Stimulated activated CD8-positive, alpha-beta memory T cell treated with anti-CD3 and anti-CD28 coated beads, Interleukin-2, amount 100 ng/mL, for 1 hour (primary cell): ENCODE measurements at places on chromosomes 11 and 22.

GRCh38 chr11:127054153-127054552 is 53.6 kb upstream of the KIRREL3 start:
- DNase-seq: no peak

- no peak for DNase-seq
Measured at GRCh38 chr22:33325232-33326004, 267.2 kb upstream of the SYN3 start.

GRCh38 chr22:36860438-36860820 is 377 bp upstream of the NCF4 start:
- DNase-seq: no peak

DNA sequence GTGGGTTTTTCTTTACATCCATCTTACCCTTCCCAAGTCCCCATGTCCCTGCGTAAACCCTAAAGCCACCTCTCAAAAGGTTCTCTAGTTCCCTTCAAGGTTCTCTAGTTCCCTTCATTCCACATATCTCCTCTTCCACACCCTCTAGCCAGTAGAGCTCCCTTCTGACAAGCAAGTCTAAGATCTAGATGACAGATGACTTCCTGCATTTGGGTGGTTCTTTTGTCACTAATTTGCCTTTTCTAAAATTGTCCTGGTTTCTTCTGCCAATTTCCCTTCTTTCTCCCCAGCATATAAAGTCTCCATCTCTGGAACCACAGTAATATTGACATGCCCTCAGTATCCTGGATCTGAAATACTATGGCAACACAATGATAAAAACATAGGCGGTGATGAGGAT is 7.8 kb downstream of the CD3E start:
- DNase-seq: no peak

DNA sequence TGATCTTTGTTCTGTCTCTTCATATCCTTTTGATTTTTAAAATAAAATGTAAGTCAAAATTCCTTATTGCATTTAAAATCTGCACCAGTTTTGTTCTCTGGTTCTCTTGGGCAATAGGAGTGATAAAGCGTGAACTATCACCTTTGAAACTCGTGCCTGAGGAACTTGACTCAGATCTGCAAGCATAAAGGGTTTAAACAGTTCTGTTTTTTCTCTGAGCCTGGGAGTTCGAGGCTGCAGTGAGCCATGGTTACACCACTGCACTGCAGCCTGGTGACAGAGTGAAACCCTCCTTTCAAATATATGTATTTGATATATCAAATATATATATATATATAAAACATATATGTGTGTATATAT is 38.9 kb upstream of the CLMP start:
- no peak for DNase-seq

DNA sequence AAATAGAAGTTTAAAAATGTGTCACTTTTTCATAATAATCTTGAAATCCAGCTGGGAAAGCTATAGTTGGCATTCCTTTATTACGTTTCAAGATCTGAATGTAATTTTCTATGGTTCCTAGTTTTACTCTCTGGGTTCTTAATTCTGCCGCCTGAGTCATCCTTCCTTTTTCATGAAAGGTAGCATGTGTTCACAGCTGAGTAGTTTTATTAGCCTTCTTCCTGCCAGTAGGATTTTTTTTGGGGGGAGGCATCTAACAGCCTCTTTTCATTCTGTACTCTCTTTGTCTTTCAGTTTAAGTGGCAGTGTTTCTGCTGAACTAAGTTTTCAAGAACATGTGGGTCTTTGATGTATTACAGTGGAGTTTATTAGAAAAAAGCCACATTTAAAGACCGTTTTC is 36.5 kb downstream of the OR2AG2 start:
- DNase-seq: no peak

- no peak for DNase-seq
Measured at GRCh38 chr11:132523929-132524328, 1008.4 kb downstream of the OPCML start.

GRCh38 chr11:2375964-2376551 is 1.1 kb upstream of the CD81 start:
- DNase-seq: no peak

DNA sequence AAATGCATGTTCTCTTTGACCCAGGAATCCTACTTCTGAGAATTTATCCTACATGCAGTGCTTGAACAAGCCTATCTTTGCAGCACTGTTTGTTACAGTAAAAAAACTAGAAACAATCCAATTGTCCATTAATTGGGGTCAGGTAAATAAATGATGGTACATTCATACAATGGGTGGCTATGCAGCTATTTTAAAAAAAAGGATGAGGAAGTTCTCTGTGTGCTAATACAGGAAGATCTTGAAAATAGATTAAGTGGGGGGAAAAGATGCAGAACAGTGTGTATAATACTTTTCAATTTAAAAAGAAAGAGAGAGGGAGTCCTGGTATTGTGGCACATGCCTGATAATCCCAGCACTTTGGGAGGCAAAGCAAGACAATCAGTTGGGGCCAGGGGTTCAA is 9.5 kb upstream of the CREB3L1 start:
- DNase-seq: no peak

GRCh38 chr11:125341676-125342075 is 154.4 kb downstream of the FEZ1 start:
- no peak for DNase-seq

GRCh38 chr11:126430581-126431335 is 75.3 kb downstream of the ST3GAL4 start:
- DNase-seq: no peak

GRCh38 chr11:79220171-79220570 is 220.7 kb downstream of the TENM4 start:
- DNase-seq: no peak

DNA sequence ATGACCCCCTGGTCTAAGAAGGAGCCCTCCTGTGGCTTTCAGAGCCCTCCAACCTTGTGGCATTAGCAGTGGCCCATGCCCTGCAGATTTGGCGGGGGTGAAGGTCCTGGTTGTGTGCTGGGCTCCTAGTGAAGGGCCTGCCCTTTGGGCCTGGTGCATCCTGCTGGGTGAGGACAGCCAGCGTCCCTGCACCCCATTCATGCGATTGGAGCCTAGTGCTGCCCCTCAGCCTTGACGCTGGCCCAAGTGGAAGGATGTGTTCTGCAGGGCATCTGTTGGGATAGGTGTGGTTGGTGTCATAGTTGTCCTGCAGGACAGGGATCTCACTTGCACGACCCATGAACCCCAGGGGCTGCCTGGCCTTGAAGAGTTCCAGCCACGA is 28.1 kb upstream of the DGCR8 start:
- no peak for DNase-seq

GRCh38 chr22:35863432-35863831 is 145.8 kb downstream of the APOL5 start:
- no peak for DNase-seq

GRCh38 chr11:120228794-120229384 is 11.1 kb upstream of the POU2F3 start:
- DNase-seq: no peak

DNA sequence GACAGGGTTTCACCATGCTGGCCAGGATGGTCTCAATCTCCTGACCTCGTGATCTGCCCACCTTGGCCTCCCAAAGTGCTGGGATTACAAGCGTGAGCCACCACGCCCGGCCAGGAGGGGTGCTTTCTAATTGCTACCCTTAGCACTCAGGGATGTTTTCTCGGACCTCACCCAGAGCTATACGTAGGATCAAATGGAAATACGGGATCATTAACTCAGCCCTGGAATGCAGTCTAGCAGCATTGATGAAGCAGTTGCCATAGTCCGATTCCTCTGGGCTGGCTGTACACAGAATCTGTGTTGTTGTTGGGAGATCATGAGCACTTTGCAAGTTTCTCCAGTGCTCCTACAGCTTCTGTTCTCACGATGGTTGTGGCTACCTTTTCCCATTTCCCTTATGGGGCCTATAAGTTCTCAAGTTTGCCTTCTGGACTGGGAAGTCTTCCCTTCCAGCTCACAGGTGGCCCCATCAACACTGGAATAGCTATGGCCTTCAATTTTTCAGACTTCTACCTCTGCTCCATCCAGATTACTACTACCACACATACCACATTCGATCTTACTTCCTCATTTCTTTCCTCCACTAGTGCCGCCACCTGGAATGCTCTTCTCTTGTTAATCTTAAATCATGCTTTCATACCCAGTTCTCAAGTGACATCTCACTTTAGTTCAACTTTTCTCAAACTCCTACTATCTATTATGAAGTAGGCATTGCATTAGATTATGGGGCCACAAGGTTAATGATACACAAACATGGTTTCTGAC is 16.1 kb upstream of the PCF11 start:
- no peak for DNase-seq

- DNase-seq: no peak
Measured at GRCh38 chr22:20582520-20583361, 75.3 kb downstream of the MED15 start.

DNA sequence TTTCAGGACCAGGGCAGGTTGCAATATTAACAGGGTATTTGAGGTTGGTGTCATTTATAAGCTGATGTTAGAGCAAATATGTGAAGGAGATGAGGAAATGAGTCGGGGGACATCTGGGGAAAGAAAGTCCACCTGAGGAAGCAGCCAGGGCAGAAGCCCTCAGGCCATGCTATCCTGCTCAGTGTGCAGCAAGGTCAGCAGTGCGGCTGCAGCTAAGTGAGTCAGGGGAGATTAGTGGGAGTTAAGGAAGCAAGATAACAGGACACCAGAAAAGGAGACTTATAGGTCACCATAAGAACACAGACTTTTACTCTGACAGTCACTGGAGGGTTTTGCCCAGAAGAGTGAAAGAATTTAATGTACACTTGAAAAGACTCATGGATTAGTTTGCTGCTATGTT is 468.9 kb downstream of the NTM start:
- no peak for DNase-seq

GRCh38 chr11:73759610-73760134 is 1.2 kb downstream of the RAB6A start:
- DNase-seq: no peak

DNA sequence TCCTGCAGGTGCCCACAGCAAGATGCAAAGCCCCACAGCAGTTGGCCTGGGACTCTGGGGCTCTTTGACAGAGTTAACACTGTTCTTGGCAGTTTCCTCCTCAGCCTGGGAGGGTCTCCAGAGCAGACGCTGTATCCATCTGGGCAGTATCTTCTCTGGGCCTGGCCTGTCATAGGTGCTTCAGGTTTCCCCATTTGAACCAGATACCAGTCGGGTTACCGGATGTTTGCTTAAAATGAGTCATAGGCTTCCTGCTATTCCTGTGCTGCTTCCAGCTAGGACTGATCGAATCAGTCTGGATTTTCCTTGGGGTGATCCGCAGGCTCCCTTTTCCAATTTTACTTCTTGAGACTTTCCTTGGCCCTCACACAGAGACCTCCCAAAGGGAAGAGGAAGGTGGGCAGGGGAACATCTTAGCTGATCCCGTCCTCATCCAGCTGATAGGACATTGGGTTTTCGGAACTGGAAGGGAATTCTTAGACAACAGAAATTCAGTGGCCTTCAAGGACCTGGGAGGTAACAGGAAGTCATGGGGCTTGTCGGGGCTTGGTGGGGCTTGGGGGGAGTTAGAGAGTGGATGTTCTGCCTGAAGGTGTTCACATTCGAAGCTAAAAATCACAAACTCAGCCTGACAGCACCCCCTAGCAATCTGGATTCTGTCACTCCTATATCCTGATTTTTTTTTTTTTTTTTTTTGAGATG is 2.4 kb upstream of the RANGAP1 start:
- no peak for DNase-seq

DNA sequence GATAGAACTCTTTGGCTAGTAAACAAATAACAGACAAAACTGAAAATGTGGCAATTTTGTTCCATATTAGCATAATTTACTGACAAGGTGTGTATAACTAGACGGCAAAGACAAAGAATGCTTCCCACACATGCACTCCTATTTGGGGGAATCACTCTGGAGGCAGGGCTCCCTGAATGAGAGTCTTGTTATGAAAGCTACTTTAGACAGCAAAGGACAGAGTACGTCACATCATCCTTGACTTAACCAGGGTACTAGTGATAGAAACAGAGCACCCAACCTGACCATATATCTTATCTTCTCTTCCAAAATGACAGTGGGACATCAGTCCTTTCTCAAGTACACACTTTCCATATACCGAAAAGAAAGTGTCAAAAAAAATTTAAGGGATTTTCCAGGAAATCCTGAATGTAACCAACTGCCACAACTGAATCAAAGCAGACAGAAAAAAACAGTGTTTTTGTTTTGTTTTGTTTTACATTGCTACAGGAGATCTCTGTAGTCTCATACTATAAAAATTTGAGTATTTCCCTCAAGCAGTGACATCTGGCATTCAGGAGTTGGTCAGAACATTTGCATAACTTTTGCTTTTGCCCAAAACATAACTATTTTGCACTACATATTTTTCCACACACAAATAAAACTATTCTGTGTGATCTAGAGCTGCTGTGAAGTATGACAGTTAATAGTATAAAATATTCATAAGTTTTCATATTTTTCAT is 98.9 kb downstream of the ARHGAP20 start:
- no peak for DNase-seq

DNA sequence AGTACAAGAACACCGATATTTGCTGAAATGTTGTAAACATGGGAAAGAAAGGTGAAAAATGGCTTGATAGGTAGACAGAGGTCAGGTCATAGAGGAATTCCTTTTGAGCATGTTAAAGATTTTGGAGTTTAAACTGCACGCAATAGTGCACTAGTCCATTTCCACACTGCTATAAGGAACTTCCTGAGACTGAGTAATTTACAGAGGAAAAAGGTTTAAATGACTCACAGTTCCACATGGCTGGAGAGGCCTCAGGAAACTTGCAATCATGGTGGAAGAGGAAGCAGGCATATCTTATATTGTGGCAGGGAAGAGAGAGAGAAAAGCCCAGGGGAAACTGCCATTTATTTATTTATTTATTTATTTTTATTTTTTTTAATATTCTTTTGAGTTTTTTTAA is 5.0 kb downstream of the OR10A5 start:
- no peak for DNase-seq

DNA sequence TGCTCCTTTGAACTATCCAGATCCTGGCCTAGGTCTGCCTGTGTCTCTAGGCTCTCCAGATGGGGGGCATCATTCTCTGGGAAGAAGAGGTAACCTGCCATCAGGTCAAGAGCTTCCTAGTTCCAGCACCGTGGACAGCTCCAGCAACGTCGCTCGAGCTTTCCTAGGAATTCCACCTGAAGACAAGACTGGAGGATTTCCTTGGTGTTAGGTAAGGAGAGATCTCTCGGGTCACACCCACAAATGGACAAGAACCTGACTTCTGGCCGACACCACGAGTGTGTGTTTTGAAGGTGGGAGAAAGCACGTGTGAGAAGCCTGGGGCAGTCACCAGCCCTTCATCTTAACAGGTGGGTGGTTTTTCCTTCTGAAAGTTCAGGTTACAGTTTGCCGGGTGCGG is 1.2 kb downstream of the PRG3 start:
- no peak for DNase-seq
